Left lung (tissue), 14 donors: ENCODE measurements at places on chromosomes 5 and 9. TPM values are rescaled to one million over a fixed set of nuclear protein-coding genes. Genes with fewer than 3 reads are reported as not detected.

The CCDC171 gene
- 9.1 TPM for polyA plus RNA-seq

GRCh38 chr9:7968687-7969086 lies 169.1 kb upstream of the DMAC1 start:
- DNase-seq: peak; percentile 21

- DNase-seq: no peak
These were observed 34.4 kb upstream of the ZFAND5 start for GRCh38 chr9:72399391-72399790.

- DNase-seq: no peak
These were observed 9.9 kb upstream of the SPIN1 start for GRCh38 chr9:88378317-88378716.
